ENCODE measurements at places on chromosomes 4 and X.

DNA sequence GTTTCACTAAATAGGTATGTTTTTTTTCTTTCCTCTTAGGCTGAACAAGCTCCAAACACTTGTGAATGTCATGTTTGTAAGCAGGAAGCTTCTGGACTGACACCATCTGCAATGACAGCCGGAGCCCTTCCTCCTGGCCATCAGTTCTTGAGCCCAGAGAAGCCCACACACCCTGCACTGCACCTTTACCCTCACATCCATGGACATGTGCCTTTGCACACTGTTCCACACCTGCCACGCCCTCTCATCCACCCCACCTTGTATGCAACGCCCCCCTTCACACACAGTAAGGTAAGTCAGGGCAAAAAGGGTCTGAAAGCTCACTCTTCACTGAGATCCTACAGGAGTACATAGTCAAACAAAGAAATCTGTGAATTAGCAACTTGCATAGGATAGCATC, 84.1 kb downstream of the TNIP2 start:
- DNase-seq = no peak

DNA sequence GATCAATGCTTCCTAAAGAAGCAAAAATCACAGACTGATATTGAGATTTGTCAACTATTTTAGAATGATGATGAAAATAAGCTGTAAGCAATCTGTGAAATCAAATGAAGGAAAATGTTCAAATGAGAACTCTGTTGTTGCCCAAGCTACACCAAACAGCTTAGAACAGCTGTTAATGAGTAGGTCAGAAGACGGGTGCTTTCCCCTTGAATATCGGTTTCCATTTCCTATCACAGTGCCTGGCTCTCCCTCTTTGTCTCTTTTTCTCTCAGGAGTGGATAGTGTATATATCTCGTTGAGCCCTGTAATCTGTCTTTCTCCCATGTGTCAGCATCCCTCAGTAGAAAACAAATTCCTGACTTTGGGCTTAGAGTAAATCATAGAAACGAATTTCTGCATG, 1592.9 kb upstream of the TENM3 start:
- DNase-seq = no peak

DNA sequence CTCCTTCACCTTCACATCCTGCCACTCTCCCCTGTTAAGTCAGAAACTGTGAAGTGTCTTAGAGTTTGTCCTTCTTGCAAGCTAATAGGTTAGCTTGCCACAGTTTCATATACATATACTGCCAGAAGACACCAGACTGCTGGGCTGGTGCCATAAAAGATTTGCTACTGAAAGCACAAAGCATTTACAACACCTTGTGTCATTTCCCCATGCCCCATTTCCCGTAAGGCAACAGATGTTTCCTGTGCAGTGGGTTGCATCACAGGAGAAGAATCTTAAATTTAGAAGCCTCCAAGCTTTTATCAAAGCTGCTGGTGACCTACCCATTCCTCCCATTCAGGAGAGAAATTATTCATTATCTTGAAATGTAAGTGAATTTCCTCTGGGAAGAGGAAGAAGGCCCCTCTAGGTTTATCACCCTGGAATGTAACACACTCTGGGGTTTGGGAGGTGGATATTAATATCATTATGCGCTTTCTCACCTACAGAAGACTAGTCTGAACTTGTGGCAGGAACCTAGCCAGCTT, 34.5 kb upstream of the RAB33B start:
- DNase-seq = no peak

DNA sequence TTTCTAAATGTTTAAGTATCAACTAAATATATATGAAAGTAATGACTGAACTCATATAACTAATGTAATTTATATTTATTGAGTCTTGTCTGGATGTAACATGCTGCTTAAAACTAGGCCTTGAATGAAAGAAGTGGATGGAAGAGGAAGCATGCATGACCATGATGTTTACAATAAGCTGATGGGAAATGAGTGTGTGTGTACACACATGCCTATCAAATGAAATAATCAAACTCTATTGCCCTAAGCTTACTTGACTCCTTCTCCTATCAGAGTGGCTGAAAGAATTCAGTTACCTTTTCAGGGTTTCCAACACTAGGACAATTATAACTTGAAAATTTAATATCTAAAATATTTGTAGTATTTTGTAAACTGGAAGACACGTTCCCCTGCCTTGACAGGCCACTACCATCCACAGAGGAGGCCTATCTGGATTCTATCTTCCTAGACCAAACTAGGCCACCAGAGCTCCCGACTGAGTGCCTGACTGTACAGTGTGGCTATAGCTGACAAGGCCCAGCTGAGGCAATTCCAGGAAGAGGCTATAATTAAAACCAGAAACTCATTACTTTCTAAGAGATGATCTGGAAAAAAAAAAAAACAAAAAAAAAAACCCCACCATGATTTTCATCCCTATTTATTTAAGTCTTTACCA, 7.6 kb downstream of the ARSJ start:
- DNase-seq = no peak

DNA sequence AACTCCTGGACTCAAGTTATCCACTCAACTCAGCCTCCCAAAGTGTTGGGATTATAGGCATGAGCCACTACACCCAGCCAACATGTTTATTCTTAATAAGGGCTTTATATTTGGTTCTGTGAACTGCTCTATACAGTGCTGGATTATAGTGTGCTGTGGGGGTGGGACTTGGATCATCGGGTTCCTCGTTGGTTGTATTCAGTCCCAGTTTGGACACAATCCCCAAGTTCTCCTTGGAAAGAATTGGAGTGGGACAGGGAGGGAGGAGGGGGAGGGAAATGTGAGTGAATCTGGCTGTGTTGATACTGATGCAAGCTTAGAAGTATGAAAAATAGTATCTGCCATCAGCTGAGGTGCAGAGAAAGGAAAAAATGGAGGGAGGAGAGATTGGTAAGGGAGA, 121.3 kb downstream of the KIT start:
- no peak for DNase-seq

GRCh38 chr4:82785611-82786400, 12.8 kb downstream of the SCD5 start:
- no peak for DNase-seq

DNA sequence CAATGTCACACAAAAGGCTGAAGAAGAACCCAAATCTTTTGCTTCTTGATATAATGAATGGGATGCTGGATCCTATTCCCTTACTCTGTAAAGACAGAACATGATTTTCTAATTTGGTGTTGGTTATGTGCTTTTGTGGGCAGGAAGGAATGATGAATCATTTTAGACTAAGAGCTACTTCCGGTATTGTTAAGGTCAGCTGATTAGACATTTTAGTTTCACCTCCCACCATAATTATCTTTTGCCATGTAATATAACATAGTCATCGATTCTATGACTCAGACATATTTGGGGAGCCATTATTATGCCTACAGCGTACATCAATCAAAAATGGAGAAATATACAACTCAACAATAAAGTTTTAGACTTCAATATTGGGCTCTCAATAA, 265.3 kb downstream of the ZNF674 start:
- no peak for DNase-seq

DNA sequence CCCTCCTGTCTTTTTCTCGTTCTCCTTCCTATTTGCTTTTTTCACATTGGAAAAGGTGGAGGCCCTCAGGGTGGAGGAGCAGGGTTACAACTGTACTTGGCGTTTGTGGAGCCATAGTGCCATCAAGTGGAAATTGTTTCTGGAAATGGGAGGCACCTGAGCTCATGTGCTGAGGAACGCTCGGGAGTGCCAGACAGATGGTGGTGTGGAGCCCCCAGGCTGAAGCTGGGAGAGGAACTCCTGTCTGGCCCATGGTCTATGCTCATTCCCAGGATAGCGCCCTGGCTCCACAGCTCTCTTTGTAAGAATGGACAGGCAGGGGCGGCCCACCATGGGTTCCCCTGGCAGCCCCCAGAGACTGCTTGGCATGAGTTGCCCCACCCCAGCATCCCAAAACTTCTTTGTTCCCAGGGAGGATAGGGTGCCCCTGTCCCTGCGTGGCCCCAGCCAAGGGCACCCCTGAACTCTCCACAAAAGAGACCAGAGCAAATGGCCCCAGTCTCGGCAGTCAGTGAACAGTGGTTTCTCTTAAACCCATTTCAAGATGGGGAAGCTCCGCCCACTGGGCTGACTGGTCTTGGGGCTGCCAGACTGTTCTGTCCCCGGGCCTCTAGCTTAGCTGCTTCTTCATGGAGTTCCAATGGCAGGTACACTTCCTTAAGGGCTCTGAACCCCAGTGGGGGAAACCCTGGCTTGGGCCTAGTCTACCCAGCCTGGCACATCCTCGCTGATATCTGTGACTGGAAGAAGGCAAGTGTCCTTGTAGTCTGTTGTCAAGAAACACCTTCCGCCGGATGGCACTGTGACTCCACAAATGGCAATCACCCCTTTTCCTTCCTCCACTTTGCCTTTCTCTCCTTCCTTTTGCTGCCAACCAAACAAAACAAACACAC, 70.1 kb downstream of the NBDY start:
- DNase-seq = peak; percentile 8

DNA sequence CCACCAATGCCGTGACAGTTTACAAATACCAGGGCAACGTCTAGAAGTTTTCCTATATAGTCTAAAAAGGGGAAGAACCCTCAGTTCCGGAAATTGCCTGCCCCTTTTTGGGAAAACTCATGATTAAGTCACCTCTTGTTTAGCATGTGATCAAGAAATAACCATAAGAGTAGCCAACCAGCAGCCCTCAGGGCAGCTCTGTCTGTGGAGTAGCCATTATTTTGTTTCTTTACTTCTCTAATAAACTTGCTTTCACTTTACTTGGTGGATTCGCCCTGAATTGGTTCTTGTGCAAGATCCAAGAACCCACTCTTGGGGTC, 20.0 kb upstream of the HOPX start:
- no peak for DNase-seq

- DNase-seq = no peak
Measured at GRCh38 chr4:107708225-107708624, 11.8 kb downstream of the PAPSS1 start.

GRCh38 chrX:122739770-122740169, 444.3 kb upstream of the GRIA3 start:
- DNase-seq = no peak

- DNase-seq = no peak
Measured at GRCh38 chr4:189385579-189385978, 555.1 kb upstream of the FRG1 start.

GRCh38 chrX:74132280-74132679, 171.7 kb upstream of the ZCCHC13 start:
- no peak for DNase-seq

GRCh38 chr4:154854362-154854761, 73.3 kb downstream of the RBM46 start:
- no peak for DNase-seq

DNA sequence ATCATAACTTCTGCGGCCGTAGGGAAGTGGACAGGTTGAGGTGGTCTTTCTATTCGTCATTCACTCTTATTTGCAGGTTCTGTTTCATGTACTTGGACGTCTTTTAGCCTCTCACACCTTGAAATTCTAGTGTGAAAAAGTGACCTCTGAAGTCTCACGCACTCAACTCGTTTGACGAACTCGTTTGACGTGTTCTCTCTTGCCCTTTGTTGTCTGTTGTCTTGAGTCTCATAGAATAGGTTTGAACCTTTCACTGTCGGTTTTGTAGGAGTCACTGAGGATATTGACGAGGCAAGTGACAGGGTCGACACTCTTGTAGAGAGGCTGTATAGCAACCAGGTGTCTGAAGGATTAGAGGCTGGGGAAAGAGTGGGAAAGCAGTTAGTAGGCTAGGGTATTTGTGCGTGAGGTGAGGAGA, 1.1 kb upstream of the PGRMC2 start:
- peak; percentile 18 for DNase-seq

DNA sequence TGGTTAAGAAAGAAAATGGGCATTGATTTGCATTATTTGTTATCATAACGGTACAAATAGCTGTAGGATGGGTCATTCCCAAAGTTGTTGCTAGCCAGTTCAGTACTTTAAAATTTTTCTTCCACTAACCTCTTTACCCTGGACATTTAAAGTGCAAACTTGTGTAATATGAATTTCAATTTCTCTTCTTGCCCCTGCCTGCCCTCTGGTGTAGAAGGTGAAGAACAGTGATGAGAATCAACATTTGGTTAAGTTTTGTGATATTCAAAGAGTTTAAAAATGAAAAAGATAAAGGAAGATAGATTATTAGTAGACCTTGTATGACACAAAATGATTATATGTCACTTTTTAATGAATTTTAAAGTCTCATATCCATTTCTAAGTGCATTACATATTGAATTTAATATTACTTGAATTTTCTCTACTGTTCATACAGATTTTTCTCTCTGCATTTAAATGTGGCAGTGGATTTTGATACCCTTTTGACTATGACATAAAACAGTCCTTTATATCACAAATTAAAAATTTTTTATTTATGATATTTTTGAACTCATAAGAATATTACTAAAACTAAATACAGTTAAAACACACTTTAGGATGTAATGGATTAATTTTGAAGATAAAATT, 337.7 kb downstream of the BMPR1B start:
- no peak for DNase-seq

DNA sequence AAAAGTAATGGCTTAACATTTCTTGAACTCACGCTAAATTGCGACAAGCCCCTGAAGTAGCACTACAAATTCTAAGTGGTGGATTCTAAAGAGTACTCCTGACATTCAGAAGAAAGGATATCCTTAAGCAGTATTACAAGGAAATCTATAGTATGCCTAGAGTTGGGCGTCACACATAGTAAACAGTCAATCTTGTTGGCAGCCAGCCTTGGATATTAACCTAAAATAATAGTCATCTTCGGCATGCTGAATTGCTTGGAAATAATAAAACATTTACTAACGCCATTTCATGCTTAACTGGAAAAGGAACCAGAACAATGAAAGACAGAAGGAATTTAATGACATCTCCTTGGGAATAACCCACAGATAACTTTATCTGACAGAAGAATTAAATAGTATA, 18.6 kb downstream of the ATP8A1 start:
- DNase-seq = no peak

GRCh38 chr4:161133586-161134276, 1030.1 kb downstream of the FSTL5 start:
- no peak for DNase-seq

GRCh38 chr4:16467061-16467460, 240.8 kb upstream of the TAPT1 start:
- DNase-seq = no peak

DNA sequence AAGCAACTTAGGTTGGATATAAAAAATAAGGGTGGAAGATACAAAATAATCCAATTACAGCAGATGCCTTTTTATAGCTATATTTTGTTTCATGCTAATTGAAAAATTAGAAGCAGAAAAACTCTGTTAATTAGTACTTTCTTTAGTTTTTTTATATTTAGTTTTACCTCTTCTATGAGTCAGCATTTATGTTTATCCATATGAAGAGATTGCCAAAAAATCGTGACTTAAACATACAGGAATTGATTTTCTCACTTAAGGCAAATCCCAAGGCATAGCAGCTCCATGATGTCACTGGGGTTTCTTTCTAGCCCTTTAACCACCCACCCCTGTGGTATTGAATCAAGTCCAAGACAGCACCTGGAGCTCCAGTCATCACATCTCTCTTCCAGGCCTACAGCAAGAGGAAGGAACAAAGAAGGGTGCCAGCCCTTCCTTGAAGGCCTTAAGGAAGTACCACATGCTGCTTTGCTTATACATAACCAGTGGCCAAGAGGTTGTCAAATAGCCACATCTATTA, 365.8 kb upstream of the TENM3 start:
- DNase-seq = no peak

GRCh38 chr4:163941221-163941905, 446.9 kb downstream of the TMA16 start:
- DNase-seq = no peak

GRCh38 chrX:8005678-8006347, 78.6 kb upstream of the PNPLA4 start:
- no peak for DNase-seq
